ENCODE measurements at places on chromosomes 6 and 20. TPM values are rescaled to one million over a fixed set of nuclear protein-coding genes. Genes with fewer than 3 reads are reported as not detected.

Gene CDK19
- total RNA-seq = 5.2 TPM

Gene SPATA25
- total RNA-seq = 0.41 TPM

- no peak for DNase-seq
These were observed 138.5 kb downstream of the ZDHHC14 start for GRCh38 chr6:157519255-157520116.

Gene KHDC1L
- 0.28 TPM for total RNA-seq

DNA sequence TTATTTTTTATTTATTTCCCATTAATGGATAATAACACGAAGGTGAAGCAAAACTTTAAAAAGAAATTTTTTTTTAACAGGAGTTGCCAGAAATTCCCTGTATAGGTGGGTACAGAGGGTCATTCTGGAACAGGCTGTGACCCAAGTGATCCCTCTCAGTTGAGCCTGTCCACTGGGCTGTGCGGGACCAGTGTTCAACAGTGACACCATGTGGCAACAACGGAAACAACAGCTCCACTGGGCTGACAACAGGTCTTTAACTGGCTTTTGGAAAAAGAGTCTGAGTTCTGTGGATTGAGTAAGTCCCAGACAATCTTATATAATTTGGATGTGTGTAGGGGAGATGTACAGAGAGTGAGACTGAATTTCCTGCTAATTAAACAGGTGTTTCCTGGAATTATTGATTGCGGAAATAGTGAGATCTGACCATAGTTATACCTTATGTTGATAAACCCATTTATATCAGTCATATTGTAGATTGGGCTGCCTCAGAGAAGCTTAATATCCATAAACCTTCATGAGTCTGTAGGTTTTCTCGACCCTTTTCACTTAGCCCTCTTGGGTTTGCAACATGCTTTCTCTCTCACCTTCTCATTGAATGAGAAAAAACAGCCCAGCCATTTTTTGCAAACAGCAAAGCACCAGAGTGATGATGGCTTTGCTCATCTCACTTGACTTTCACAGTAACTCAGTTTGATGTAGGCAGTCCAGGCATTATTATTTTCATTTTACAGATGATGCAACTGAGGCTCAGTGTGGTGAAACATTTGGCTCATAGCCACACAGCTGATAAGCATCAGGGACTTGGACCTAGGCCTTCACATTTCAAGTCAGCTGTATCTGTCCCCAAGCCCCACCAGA lies 17.5 kb downstream of the KIAA1755 start:
- DNase-seq = peak; percentile 69

Data from H7 (cell line).